ENCODE measurements at places on chromosomes 5 and 9.

DNA sequence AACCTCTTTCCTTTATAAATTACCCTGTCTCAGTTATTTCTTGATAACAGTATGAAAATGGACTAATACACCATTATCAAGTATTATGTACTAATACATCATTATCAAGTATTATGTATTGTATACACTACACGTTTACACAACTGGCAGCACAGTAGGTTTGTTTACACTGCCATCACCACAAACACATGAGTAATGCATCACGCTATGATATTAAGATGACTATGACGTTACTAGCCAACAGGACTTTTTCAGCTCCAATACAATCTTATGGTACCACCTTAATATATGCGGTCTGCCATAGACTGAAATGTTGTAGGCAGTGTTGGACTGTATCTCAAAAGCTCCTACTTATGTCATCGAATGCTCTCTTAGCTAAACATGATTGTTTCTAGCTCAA is 28.2 kb downstream of the PRELID2 start:
- no peak for DNase-seq

- DNase-seq = no peak
These were observed 28.0 kb upstream of the IRX2 start for GRCh38 chr5:2779459-2779858.

DNA sequence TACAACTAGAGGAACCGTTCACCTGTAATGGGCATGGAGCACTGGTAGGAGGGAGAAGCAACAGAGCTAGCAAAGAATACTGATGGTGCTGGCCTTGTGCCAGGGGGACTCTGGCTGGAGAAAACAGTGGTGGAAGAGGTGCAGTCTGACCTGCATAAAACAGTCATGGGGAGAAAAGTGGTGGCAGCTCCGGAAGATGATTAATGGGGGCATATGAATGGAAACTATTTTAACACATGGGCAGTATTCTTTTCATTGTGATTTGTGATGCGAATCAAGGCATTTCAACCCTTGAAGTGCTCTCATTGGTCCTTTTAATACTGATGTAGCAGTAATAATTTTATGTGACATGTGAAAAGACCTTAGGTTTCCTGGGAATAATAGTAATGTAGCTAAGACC is 219.6 kb downstream of the ADAMTS6 start:
- peak; percentile 4 for DNase-seq

- no peak for DNase-seq
These were observed 72.8 kb downstream of the NR6A1 start for GRCh38 chr9:124698265-124698664.

- DNase-seq = no peak
These were observed 76.7 kb upstream of the SPOCK1 start for GRCh38 chr5:137575847-137576246.

DNA sequence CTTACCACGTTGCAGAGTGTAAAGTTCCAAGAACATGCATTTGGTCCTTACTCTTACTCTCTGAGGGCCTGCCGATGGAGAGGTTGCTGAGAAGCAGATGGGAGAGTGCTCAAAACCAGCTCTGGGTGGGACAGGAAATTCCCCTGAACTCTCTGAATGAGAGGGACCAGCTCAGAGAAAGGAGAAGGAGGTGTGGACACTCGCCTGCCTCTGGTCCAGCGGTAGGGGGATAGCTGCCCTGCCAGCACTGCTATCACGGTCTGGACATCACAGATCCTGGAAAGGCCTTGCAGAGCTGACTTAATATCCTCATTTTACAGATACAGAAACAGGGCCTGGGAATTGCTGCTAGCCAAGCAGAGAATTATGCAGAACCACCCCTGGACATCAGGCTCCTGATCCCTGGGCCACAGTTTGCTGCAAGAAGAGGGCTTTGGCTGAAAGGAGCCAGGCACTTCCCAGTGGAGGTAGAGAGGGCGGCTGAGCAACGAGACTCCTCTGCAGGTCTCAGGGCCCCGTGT is 4.9 kb downstream of the TRAF1 start:
- DNase-seq = no peak

DNA sequence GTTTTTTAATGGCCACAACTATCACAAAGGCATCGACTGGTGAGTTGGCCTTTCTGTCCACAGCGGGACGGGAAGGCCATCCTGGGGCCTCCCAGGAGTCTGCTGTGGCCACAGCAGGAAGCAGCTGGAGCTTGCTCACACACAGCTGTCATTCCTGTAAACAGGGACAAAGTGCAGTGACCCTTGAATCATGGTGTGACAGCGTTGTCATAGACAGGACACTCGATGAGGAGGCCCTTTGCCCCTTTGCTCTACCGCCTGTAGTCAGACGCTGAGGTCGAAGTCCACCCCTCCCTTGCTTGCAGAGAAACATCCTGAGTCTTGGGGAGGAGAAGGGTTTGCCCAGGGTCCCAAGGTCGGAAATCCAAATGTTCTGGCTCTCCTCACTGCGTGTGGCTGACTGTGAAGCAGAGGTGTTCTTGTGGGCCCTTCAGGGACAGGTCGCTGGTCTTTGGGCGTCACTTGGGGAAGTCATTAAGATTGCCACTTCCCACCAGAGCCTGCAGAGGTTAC is 35.1 kb downstream of the NDST1 start:
- DNase-seq = no peak

GRCh38 chr5:92332039-92332438 is 948.9 kb upstream of the ARRDC3 start:
- no peak for DNase-seq

DNA sequence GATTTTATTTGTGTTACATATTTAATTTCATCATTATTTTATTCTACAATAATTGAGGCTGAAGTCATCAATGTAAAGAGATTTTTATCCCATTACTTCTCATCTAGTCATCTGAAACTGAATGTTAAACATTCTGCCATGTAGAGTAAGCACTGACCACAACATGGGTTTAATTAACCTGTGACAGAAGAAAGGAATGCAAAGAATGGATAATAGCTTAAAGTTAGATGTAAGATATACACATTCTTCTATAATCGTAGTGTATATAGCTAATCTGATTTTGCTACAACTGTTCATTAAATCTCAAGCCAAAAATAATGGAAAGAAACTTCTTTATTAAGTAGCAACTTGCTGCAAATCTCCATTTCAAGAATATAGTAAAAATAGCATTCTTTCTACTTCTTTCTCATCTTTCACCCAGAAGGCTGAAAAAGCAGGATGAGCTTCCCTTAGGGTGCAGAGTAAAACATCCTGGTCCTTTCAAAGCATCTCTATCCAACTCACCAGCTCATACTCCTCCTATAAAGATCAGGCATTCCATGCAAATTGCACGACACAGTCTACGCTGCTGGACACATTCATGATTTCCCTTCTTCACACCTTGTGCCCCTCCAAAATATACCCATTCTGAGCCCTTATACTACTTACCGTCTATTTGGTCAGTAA is 115.2 kb downstream of the EFNA5 start:
- no peak for DNase-seq

DNA sequence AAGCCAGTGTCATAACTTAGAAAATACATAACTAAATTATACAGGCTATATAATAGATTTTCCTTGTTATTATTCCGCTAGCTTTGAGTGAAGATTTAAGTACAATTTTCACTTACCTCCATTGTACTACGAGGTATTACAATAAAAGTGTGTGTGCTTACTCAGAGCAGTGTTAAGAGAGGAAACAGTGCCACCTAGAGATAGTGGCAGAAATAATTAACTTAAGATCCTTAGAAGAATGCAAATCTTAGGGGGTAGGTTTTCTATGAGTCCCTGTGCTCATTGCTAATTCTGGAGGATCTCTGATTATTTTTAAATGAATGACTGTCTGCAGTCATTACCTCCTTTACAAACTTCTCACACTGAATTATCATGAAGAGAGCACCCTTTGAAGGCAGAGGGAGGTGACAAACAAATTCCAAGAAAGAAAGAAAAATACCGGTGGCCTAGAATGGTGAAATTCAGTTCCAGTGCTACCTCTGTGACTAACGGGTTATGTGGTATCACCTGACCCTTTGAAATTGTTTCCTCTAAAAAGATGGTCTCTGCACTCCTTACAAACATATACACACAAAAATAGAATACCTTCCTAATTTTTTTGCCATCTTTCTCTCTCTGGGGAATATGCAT is 379.8 kb downstream of the TRIM36 start:
- no peak for DNase-seq

GRCh38 chr9:101463397-101463796 is 27.8 kb upstream of the ALDOB start:
- no peak for DNase-seq

DNA sequence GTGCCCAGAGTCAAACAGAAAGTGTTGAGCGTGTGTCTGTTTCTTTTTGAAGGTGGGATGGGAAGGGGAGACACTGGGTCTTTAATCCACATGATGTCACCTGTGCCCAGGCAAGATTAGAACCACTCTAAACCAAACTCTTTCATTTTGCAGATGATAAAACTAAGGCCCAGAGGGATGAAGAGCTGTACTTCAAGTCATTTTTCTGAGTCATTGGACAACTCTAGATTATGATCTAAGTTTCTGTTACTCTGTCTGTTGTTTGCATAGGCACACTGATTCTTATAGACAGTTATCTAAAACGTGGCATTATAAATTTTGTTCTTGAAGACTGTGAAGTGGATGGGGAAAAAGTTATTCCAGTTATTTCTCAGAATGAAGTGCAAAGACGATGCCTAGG is 48.8 kb downstream of the MAST4 start:
- no peak for DNase-seq

DNA sequence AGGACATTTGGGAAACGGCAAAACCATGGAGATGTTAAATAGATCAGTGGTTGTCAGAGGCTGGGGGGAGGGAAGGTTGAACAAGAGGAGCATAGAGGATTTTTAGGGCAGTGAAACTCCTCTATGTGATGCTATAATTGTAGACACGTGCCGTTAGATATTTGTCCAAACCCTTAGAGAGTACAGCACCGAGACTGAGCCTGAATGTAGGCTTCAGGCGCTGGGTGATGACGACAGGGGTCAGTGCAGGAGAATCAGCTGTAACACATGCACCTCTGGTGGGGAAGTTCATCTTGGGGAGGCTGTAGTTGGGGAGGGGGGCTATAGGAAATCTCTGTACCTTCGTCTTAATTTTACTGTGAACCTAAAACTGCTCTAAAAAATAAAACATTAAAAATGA is 22.2 kb upstream of the CLPTM1L start:
- DNase-seq = no peak

DNA sequence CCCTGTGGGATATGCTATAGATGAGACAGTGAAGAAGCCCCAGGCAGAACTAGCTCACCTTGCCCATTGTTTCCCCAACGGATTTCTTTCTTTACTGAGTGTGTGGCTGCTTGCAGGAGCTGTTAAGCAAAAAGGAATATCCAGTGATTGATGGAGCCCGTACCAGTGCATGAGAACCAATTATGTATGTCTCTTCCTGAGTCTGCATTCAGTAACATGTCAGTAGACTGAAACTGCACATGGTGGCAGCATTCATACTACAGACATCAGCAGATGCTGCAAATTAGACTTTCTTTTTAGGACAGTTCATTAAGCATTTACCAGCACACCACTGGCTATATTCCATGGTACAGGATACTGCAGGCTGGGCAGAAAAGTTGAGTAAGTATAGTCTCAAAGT is 90.3 kb upstream of the PLCXD3 start:
- DNase-seq = no peak

GRCh38 chr9:135619599-135619886 is 19.8 kb downstream of the GLT6D1 start:
- DNase-seq = no peak

DNA sequence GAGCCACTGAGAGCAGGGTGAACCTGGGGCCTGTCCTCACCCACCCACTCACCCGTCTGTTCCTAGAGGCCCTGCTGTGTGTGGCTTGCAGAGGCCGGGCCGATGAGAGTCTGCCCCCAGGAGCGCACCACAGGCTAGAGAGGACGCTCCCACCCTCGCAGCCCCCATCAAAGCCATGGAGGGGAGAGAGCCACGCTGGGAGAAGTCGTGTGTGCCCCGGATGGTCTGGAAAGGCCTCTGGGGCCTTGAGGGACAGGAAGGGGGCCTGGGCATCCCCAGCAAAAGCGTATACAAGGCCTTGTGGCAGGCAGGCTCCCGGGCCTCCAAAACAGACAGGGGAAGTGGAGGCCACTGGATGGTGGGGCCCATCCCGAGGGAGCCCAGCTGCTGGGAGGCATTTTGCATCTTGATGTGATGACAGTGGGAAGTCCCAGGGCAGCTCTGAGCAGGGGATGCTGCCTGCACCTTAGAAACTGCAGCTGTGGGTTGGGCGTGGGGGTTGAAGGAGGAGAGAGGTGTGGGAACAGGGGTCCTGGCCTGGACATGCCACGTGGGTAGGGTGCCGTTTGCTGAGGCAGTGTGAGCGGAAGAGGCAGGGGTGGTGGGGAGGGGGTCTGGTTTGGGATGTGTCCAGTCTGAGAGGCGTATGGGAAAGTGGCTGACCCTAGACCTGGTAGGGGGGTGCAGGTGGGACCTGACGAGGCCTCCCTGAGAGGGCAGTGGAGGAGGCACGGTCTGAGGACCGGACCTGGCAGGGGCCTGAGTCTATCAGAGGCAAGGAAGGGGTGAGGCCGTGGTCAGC is 43.0 kb upstream of the NOTCH1 start:
- DNase-seq = no peak

GRCh38 chr5:147430628-147431027 is 79.2 kb downstream of the DPYSL3 start:
- no peak for DNase-seq

DNA sequence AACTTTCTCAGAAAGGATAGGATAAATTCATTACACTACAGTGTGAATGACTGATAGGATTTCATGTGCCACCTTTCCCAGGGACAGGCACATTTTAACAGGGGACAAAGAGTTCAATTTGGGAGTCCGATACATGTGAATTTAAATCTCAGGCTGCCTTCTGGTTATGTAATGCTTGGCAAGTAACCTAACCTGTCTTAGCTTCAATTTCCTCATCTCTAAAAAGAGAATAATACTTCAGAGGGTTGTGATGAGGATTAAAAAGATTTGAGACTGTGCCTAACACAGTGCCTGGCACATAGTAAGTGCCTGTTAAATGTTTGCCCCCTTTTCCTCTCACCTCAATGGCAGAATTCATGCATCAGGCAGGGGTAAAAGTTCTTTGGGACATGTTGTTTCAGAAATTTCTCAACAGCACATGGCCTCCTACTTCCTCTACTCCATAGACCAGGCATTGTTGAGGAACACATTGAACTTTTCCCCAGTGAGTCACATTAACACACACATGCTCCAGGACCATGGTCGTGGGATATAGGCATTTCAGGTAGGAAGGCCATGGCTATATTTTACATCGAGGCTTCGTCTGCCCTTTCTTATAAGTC is 94.6 kb upstream of the EGFLAM start:
- DNase-seq = no peak

DNA sequence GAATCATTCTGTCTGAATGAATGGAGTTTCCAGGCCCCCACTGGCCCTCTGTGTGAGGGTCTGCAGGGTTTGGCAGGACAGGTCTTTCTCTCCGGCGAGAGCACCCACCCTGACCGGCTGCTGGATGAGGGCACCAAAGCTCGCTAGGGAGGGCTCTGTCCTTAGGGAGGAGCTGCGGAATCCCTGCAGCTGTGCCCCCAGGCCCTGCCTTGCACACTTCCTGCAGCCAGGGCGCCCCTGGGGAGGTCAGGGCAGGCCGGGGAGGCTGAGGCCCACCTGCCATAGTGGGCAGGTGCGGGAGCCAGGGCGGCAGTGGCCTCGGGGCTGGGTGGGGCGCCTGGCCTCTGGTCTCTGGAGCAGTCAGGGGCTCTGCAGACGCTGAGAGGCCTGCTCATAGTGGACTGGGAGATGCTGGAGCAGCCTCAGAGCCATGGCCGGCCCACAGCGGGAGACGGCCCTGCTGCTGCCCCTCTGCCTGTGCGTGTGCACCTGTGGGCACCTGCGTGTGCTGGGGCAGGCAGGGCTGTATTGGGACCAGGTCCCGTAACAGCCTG is 36.1 kb downstream of the EXOC3 start:
- no peak for DNase-seq

Measured in hematopoietic multipotent progenitor cell (in vitro differentiated cells).